ENCODE measurements at places on chromosomes 7 and 10.

- no peak for DNase-seq
Measured at GRCh38 chr10:10198363-10198762, 819.3 kb upstream of the CELF2 start.

GRCh38 chr10:29377333-29377961 lies 88.6 kb downstream of the LYZL1 start:
- no peak for DNase-seq

- DNase-seq: no peak
Measured at GRCh38 chr7:117190104-117190503, 132.8 kb downstream of the WNT2 start.

DNA sequence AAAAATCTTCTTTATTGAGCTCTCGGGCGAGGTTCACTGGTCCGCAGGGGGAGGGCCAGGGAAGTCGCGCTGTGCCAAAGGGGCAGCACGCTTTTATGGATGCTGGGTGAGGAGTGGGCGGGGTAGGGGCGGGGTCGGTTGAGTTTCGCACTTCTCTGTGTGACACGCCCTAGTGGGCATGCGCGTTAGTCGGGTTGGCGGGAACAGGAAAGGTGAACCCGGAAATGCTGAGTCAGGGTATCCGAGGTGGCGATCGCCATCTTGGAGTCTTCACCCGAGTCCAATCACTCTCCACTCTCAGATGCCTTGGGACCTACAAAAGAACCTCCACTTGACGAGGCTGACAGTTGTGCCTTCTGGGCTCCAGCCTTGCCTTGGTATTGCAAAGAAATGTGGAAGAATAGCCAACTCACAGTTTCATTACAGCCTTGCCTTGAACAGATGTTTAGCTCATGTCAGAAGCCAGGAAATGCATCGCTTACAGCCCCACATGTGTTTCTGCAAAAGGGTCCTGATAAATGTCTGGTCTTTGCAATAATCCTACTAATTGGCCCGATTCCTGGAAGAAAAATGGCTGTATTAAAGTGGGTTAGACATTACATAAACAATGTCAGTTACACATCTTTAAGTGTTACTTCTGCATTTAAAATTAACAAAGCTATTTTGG lies 64.1 kb downstream of the AHR start:
- no peak for DNase-seq

DNA sequence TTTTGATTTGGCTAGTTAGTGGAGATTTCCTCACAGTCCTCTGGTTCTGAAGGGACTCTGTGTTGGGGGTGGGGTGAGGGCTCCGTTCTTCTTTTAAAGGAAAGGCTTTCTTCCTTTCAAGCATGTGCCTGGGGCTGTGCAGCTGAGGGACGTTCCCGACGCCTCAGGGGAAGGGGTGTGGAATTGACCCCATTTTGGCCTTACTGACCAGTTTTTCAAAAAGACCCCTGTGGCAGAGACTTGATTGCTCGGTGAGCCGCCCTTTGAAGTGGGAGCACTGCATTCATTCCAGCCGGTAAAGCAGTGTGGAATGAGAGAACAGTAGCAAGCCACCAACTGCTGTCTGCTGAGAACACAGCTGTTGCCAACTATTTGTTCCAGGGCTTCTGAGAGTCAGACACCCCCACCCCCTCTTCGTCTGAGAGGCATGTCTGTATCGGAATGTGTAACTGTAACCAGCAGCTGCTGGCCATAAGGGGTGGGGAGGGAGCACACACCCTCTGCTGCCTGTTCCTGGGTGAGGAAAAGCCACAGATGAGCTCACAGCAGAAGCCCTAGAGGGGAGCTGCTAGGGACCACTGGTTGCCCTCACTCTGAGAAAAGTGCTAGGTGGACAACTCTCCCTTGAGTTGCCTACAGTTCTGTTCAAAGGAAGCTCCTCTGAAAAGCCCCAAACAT lies 33.2 kb downstream of the WBP1L start:
- peak; percentile 99 for DNase-seq

- no peak for DNase-seq
Measured at GRCh38 chr10:92291921-92292845, 1.2 kb downstream of the MARCHF5 start.

GRCh38 chr10:119755446-119755845 lies 29.6 kb downstream of the INPP5F start:
- no peak for DNase-seq

- DNase-seq: no peak
Measured at GRCh38 chr7:68679459-68680234, 918.6 kb upstream of the AUTS2 start.

- DNase-seq: no peak
Measured at GRCh38 chr7:139776486-139777132, 1.2 kb downstream of the HIPK2 start.

GRCh38 chr7:133645884-133646391 lies 393.1 kb downstream of the EXOC4 start:
- no peak for DNase-seq

DNA sequence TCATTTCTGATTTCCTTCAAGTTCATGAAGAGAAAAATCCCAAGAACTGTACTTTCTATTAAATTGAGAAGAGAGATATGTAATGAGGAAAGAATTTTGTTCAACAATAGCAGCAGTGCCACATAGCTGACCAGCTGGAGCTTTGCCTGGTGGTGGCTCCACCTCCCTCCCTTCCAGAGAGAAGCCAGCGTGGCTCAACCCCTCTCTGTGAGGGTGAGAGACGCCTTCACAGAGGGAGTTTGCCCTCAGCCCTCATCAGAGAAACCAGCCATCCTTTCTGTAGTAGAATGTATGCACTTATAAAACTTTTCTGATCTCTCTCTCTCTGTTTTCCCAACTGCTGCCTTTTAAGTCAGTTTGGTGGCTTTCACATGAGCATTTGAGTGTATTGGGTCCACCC lies 20.5 kb upstream of the COL1A2 start:
- peak; percentile 69 for DNase-seq

DNA sequence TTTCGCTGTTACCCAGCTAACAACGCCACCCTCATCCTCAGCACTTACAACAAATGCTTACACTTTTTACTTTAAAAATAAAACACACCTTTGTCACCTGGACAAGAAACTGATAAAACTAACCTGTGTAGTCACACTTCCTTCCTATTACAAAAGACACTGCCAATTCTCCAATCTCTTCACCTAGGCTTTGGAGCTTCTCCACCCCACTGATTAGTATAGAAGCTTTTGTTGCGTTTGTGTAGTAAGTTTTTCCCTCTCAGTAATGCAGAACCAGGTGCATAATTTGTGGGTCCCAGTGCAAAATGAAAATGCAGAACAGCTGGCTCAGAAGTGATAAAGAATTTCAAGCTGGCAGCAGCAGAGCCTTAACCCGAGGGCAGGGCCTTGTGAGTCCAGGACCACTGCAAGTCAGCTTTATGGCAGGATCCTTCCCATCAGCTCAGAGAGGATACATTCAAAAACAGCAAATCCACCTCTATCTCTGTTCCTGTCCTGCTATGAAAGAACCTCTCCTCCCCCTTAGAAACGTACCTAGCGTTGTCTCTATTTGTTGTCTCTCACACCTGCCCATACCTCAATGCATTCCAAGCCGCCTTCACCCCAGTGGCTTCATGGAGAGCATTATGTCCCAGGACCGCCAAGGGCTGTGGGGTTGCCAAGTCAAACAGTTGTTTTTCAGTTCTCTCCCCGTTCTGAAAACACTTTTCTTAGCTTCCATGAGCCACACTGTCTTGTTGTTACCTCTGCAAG lies 40.3 kb upstream of the EGFR start:
- DNase-seq: no peak

- DNase-seq: no peak
Measured at GRCh38 chr7:139647814-139648390, 124.4 kb downstream of the CLEC2L start.

Measured in retinal pigment epithelial cell (primary cell).